ENCODE measurements at places on chromosomes 6 and 20. TPM values are rescaled to one million over a fixed set of nuclear protein-coding genes. Genes with fewer than 3 reads are reported as not detected.

The SULF2 gene
- total RNA-seq: 124 TPM

The PLEKHG1 gene
- total RNA-seq: 30.9 TPM

The STX11 gene
- total RNA-seq: 1.7 TPM

DNA sequence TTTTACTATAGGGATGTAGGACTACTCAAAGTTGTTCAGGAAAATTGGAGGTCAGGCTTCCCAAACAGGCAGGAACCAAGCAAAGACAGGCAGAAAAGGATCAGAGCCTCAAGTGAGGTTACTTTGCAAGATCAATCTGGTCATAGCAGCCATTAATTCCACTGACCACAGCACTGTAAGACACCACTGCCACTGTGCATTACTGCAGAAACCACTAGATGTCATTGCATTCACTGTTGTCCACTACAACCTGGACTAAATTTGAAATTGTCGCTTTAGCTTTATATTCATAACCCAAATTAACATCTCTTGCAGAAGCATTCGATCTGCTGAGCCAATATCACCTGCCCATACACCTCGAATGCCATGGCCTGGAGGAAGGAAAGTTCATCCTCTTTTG, 126.9 kb upstream of the UFL1 start:
- DNase-seq: no peak

DNA sequence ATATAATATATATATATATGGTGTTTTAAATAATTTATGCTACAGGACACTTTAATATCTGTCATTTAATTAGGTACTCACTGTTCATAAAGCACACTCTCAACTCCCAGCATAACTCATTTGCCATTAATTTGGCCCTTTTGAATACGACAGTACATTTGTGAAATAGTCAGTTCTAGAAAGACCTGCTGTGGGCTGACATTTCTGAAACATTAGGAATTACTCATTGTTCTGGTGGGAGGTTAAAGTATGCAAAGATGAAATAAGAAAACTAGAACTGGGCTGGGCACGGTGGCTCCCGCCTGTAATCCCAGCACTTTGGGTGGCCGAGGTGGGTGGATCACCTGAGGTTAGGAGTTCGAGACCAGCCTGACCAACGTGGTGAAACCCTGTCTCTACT, 497.5 kb downstream of the UTRN start:
- no peak for DNase-seq

DNA sequence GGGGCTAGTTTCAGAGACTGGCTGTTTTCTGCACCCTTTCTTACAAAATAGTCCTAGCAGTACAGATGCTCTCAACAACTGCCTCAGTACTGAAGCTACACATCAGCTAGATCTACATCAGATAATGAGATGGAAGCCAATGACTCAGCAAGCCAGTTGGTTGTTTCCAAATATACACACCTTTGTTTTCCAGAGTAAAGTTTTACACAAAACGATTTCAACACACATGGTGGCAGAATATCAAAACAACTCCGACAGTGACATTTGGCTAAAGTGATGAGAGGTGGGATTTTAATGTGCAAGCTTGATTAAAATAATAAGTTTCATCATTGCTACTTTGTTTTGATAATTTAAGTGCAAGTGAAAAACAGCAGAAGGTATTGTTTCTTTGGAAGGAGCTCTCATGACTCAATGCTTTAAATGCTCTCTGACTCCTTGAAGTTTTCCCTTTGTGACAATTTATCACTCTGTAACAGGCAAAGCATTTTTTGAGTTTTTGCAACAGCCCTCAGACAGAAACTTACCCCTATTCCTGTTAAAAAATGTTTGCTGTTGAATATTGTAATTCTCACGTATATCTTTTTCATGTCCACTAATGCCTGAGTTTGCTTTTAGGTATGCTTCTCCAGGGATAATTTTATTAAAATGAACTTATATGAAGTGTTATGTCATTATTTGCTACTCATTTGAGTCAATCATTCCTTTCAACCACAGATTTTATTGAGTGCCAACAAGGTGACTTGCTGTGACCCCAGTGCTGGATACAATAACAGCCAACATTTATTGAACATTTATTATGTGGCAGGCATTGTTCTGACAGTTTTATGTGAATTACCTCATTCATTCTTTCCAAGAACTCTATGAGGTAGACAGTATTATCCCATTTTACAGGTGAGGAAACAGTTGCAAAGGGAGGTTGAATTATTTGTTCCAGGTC, 882.0 kb downstream of the TFAP2A start:
- DNase-seq: no peak

GRCh38 chr6:41770381-41771057, 9.2 kb downstream of the FRS3 start:
- peak; percentile 18 for DNase-seq

The HLA-DPB1 gene
- 65.5 TPM for total RNA-seq

DNA sequence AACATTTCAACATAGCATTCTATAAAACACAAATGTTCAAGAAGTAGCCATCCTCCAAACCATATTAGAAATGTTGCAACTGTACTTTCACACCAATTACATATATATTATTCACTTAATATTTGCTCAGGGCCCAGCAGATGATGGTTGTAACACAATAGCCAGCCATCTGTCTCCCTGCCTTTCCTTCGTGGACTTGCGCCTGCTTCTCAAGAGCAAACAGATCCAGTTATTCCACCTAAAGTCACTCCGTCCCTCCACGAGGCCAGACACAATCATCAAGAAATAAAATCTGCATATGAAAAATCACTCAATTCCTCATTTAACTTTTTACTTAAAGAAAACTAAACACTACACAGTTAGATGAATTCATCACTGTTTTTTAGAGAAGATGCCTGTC, 160.4 kb downstream of the RALGAPA2 start:
- DNase-seq: no peak

GRCh38 chr6:37565267-37566110, 65.8 kb upstream of the CCDC167 start:
- DNase-seq: no peak

- no peak for DNase-seq
Observed at GRCh38 chr6:1873781-1874180, 264.1 kb downstream of the FOXC1 start.

The LY86 gene
- total RNA-seq: 2.3 TPM

DNA sequence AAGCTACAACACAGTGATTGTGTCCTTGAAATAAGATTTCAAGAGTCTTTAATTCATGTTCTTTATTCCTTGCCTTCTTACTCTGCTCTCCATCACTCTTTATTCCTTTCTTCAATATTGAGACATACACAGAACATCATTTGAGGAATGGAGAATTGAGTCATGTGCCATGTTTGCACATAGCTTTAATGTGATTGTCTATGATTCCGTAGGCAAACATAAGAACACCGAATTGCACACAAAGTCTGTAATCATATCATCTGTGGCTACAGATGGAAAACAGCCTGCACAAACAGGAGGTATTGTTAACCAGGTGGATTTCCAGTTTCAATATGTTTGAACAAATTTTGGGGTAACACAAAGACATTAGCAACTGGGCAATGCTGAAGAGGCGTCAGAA, 571.6 kb upstream of the GJE1 start:
- DNase-seq: no peak

DNA sequence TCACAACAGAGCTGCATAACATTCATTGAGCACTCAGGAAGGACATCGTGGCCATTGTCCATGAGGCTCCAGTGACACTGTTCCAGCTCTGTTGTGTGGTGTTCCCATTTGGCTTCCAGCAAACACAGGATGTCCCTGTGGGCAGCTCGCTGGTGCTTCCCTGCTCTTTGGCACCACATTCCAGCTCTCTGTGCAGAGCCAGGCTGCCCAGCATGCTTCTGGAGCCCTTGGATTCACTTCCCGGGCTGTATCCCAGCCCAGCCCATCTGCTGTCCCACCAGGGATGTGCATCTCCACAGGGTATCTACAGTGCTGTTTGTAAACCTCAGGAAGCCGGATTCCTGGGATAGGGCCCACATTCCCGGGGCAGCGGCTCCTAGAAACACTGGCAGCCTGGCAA, 57.2 kb downstream of the CTCFL start:
- no peak for DNase-seq

DNA sequence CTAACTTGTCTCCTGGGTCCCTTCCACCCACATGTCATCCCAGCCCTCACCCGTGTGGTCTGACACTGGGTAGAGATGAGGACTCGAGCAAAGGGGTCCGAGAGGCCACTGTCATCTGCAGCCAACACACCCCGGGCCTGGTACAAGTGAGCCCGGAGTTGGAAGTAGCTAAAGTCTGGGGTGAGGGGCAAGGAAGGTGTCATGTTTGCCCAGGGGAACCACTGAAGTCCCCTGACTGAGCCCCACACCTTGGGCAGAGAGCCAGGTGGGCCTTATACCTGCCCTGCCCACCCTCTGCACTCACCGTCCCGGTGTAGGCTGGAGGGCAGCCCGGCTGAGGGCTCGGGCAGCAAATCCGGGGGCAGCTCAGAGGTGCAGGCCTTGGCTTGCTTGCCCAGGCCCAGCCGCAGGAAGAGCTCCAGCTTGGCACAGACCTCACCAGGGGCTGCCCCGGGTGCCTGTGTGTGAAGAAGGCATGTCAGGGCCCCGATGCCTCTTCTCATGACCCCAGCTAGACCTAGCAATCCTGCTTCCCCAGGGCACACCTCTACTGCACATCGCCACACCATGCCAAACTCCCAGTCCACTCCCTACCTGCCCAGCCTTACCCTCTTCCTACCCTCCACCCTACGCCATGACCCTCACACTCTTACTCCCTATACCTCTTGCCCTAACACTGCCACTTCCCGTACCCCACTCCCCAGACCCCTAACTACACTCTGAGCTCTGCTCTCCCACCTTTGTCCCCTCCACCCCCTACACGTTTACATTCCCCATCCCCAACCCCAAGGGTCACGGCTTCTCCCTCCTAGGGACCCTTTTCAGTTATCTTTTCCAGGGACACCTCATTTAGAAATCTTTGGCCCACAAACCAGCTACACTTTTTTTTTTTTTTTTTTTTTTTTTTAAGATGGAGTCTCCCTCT, 31.7 kb upstream of the SPAG4 start:
- no peak for DNase-seq

DNA sequence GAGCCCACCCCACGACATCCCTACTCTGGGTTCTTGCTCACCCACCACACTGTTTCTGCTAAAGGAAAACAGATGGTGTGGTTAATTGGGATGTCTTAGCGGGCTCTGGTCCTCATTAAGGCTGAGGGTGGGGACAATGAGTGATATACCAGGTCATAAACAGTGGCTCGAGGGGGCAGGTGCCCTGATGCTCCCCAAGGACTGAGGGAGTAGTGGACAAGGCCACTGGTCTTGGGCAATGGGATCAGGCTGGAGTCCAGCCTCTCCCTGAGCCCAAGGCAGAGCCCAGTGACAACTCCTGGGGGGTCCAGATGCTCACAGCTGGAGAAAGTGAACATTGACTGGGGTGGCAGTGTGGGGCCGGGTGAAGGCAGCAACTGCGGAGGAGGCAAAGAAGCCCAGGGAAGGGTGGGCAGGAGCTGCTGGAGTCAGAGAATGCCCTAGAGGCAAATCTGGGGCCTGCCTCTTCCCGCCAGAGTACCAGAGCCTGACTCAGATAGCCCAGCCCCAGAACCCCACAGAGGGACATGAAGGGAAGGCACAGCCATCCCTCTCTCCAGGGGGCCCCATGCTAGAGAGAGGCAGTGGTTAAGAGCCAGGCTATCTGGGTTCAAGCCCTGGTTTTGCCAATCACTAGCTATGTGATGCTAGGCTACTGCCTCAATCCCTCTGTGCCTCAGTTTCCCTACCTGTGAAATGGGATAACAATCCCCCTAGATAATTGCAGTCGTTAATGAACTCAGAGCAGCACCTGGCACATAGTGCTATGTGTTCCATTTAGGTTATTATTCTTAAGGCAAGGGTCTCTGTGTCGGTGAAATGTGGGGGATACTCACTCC, 72.3 kb downstream of the MRPL14 start:
- no peak for DNase-seq

The TMEM242 gene
- 11.5 TPM for total RNA-seq

DNA sequence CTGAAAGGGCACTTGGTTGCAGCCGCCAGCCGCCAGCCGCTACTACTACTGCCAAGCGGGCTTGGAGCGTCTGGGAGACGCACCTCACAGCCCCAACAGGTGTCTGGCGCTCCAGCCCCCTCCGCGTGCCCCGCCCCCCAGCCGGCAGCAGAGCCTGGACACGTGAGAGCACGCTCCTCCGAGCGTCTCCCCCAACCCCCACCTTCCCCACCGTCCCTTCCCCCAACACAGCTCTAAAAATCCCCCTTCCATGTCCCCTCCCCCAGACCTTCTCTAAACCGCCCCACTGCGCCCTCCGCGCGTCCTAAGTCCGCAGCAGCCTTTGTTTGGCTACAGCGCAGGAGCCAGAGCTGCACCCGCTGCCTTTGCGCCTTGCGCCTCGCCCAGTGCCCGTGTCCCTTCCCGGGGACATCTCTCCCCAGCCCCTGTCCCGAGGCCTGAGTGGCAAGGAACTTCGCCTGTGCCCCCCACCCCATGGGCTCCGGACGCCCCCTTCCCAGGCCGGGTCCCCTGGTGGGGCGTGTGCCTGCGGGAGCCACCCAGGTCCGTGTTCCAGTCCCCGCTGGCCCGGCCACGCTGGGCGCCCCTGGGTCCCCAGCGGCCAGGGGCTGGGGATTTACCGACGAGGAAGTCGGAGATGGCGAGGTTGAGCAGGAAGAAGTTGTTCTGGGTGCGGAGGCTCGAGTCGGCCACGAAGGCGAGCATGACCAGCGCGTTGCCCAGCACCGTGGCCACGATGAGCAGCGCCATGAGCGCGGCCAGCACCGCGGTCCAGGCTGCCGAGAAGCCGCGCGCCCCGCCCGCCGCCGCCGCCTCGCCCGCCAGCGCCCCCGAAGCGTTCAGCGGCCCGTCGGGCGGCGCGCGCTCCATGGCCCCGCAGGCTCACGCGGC, 732 bp downstream of the HRH3 start:
- DNase-seq: no peak

- peak; percentile 66 for DNase-seq
Observed at GRCh38 chr6:89079511-89080234, 878 bp upstream of the PNRC1 start.

DNA sequence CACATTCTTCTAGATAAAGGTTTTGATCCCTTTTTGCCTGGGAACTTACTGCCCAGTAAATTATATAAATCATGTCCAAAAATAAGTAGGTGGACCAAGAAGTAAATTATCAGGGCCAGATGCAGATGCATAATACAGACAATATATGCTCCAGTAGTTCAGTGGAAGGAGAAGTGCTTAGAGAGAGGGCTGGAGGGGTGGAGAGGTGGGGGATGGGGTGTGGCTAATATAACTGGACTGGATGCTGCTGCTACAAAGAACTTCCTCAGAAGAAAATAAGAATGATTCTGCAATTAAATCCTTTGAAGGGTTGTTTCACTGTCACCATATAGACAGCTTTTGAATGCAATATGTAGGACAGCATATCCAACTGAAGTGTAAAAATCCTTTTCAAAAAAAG, 14.8 kb upstream of the TFAP2D start:
- no peak for DNase-seq

The EPPIN gene
- not detected for total RNA-seq

The SEMG1 gene
- total RNA-seq: 0.21 TPM

DNA sequence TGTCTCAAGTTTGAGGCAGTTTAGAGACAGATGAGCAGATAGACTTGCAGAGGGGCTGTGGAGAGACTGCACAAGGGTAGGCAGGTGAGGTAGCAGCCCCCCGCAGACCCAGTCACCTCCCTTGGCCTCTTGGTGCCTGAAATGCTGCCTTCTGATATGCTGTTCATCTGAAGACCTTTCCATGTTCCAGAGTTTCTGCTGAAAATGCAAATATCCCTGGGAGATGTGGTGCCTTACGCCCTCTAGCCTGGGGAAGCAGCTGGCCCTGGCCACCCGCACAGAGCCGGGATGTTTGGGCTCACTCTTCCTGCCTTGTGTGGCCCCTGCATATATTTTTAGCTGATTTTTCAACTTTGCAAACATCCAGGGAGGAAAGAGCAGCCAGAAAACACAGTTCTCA, 51.4 kb downstream of the TMEM242 start:
- no peak for DNase-seq

- DNase-seq: no peak
Observed at GRCh38 chr6:108210556-108210955, 44.7 kb downstream of the NR2E1 start.
